ENCODE measurements at places on chromosomes 7 and 10.

- DNase-seq = no peak
Measured at GRCh38 chr7:8423057-8423456, 10.4 kb upstream of the NXPH1 start.

- DNase-seq = no peak
Measured at GRCh38 chr7:114851406-114852061, 70.4 kb upstream of the MDFIC start.

DNA sequence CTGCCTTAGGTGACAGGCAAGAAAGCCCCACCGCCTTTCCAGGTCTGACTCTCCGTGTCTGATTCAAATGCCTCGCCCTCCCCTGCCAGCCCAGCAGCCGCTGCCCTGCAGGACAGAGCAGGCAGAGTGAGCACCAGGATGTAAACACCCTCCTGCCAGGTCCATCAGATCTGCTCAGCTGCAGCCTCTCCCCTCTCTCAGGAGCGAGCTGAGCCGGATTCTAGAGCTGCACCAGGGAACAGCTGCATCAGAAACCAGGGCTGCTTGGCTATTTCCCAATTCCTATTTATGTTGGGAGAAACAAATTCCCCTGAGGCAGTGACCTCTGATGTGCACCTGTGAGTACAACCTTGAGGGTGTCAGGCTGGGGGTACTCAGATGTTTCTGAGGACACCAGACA, 121.5 kb upstream of the ZMIZ1 start:
- DNase-seq = no peak

DNA sequence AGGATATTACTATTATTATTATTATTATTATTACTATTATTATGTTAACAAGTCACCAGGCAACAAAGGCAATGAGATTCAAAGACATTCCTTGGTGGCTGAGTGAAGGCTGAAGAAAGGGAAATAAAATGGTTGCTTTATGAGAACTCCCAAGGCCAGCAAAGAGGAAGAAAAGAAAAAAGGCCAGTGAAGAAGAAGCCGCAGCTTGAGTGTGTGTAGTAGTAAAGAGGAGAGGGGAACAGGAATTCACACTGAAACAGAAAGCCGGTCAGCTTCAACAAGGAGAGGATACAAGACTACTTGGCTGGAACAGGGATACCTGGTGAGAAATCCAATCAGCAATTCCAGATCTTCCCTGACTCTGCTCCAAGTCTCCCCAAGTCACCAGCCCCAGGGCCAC, 42.4 kb downstream of the PLXNA4 start:
- DNase-seq = no peak

GRCh38 chr7:121192834-121193233, 136.0 kb upstream of the WNT16 start:
- no peak for DNase-seq

DNA sequence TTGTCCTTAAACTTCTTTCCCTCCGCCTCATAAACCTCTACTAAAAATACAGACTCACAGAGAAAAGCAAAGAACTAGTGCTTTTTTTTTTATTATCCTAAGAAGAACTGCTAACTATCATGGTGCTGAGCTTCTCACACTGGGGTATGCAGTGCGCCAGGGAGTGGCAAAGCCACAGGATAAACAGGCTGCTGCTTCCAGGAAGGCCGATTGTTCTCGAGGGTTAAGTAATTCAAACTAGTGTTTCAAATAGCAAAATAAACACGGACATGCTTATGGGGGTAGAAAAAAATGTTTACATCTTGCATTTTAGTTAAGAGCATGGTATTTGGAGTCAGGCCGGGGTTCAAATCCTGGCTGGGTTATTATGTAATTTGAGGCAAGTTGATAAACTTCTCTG, 157.0 kb downstream of the TAX1BP1 start:
- DNase-seq = no peak

GRCh38 chr7:1693991-1694524, 24.0 kb downstream of the ELFN1 start:
- DNase-seq = peak; percentile 15

DNA sequence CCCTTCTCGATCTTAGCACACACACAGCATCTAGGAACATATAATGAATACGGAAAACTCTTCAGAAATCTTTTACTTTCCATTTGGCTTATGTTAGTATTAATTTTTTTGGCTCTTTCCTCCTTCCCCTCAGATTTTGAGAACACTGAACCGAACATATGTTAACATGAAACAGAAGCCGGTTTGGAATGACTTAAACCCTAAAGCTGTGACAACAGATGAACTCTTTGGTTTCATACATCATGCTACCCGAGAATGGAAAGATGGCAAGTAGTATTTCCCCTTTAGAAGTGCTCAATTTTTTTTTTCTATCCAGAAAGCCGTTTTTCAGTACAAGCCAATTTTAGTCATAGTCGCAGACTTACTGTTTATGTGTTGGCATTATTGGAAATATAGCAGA, 164.7 kb downstream of the DNAH11 start:
- no peak for DNase-seq

DNA sequence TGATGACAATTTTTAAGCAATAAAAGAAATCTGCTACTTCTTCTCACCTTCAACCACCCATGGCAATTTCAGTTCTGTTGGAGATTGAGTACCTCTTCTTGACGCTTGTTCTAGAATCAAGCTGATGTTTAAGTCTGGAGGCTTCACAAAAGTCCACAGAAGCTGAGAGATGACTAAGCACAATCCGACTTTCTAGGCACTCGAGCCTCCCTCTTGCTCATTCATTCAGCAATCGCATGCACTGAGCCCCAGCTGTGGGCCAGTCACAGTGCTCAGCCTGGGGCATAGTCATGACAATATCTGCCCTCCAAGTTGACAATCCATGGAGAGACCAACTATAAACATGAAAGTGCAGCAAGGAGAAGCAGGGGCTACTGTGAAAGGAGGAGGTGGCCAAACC, 103.2 kb downstream of the IPMK start:
- no peak for DNase-seq

GRCh38 chr7:25656581-25657026, 428.3 kb upstream of the NPVF start:
- DNase-seq = no peak

- DNase-seq = no peak
Measured at GRCh38 chr7:75915416-75916156, 631 bp downstream of the POR start.

- peak; percentile 49 for DNase-seq
Measured at GRCh38 chr10:68665841-68666240, 55.2 kb upstream of the CCAR1 start.

GRCh38 chr7:86942081-86942480, 117.4 kb downstream of the ELAPOR2 start:
- DNase-seq = no peak

DNA sequence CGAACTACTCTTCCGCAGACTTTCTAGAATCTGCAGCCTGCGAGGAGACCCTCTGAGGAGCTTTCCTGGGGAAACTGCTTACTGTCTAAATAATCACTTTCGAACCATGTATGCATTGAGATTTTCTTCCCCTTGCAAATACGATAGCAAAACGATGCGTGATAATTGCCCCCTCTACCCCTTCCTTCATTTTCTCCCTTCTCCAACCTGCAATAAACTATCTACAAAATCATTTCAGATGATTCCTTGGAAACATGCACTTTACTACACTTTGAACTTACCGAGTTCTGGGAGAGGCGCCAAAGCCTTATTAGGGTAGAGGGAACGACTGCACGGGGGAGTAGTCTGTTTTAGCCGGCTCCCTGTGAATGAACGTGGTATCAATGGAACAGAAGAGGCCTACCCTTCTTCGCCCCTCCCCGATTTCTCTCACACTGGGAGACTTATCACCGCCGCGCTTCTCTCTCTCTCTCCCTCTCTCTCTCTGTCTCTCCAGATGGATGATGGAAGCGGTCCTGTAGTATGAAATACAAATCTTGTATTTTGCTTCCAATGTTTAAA, at the start of gene FGFBP3:
Gene FGFBP3, minus strand, starts transcription at position 370 of the 561 bp plus-strand sequence. CDS start 517 bp downstream, outside the sequence.
- DNase-seq = no peak

- no peak for DNase-seq
Measured at GRCh38 chr7:4040109-4040928, 641.8 kb upstream of the FOXK1 start.

DNA sequence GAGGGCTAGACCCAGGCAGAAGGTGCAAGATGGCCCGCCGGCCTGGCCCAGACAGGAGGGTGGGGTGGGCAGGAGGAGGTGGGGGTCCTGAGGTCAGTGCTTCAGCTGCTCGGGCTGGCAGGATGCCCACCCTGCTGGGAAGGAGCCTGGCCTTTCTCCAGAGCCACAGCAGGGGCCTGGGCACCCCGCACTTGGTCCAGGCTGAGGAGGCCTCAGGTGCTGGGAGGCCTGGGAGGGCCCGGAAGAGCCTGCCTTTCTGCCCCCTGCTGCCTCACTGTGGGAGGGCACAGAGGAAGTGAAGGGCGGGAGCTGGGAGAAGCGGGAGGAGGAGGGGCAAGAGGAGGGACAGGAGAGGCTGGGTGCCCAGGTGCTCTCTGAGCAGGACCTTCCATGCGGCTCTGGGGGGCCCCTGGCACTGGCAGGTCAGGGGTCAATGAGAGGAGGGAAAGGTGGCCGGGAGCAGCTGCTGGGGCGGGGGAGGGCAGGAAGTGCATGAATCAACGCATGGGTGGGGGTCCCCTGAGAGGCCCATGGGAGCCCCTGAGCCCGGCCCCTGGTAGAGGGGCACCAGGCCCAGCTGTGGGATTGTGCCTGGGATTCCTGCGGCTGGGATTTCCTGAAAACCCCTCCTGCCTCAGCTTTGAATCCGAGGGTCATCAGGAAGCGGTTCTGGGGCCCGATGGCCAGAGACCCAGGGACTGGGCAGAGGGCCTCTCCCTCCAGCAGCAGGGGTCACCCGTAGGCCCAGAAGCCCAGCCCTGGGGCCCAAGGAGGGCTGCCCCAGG, 49.9 kb downstream of the PWWP2B start:
- DNase-seq = no peak

DNA sequence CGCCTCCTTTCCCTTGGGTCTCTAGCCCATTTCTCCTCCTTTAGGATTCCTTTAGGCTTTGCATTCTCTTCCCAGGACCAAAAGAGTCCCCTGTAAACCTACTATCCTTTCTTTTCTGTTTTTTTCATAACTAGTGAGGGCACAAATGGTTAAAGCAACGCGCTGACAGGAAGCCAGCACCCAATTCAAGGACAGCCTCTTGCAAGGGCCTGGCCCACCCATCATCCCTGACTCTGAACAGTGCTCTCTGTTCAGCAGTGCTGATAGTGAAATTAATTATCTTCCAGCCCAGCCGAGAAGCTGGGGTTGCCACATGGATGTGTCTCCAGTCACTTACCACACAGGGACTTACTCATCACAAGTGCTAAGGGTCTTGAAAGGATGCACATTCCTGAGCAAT, 38.3 kb upstream of the RNF32 start:
- no peak for DNase-seq

DNA sequence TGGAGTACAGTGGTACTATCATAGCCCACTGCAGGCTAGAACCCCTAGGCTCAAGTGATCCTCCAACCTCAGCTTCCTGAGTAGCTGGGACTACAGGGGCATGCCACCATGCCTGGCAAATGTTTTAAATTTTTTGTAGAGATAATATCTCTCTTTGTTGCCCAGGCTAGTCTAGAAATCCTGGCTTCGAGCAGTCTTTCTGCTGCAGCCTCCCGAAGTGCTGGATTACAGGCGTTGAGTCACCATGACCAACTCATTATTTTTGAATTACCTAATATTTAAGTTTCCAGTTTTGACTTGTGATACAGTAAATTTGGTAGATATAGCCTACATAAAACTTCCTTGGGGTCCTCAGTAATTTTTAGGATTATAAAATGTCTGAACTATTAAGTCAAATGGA, 74.1 kb downstream of the RUNDC3B start:
- DNase-seq = peak; percentile 52

GRCh38 chr10:75407713-75408508, 6.3 kb upstream of the ZNF503 start:
- no peak for DNase-seq

GRCh38 chr7:80703272-80703671, 64.8 kb downstream of the CD36 start:
- DNase-seq = no peak

DNA sequence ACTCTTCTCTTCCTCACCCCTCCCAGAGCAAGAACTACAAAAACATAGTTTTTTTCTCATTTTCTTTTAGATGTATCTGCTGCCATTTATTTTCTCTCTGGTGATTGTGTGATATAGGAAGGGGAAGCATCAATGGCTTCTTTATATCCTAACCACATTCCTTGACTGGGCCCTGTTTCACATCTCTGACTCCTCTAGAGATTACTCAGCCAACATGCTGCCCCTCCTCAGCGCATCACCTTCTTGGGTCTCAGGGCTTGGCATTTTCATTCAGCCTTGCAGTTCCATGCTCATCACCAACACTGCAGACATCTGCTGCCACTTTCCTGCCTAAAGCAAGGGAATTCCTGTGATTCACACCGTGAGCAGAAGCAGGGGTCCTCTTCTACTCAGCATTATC, 705.5 kb downstream of the AUTS2 start:
- no peak for DNase-seq

DNA sequence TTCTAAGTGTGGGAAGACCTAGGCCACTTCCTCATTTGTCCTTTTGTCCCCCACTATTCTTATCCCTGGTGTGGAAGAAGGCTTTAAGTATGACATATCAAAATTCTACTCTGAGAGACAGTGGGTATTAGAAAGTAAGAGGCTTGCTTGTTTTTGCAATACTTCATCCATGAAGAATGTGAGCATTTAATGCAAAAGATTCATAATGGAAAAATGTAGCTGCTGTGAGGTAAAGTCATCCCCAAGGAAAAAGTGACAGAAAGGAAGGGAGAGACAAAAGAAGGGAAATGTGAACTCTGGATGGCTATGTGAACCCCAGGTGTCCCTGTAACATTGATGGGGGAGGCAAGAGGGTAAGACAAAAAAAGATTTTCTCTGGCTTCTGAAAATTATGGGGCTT, 607.5 kb downstream of the SORCS1 start:
- DNase-seq = no peak

- DNase-seq = peak; percentile 92
Measured at GRCh38 chr7:132065193-132065988, 509.0 kb upstream of the PODXL start.

GRCh38 chr10:21494191-21495001, 31.1 kb downstream of the SKIDA1 start:
- no peak for DNase-seq

GRCh38 chr10:6699336-6699735, 119.3 kb upstream of the PRKCQ start:
- DNase-seq = no peak

DNA sequence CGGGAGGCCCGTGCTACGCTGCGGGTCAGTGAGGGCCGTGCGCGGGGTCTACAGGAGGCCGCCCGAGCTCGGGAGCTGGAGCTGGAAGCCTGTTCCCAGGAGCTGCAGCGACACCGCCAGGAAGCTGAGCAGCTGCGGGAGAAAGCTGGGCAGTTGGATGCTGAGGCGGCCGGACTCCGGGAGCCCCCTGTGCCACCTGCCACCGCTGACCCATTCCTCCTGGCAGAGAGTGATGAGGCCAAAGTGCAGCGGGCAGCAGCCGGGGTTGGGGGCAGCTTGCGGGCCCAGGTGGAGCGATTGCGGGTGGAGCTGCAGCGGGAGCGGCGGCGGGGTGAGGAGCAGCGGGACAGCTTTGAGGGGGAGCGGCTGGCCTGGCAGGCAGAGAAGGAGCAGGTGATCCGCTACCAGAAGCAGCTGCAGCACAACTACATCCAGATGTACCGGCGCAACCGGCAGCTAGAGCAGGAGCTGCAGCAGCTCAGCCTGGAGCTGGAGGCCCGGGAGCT, 7.0 kb downstream of the LZTS2 start:
- no peak for DNase-seq

All from non-pigmented ciliary epithelial cell (primary cell).